Aorta (tissue), 5 donors: ENCODE measurements at places on chromosomes 5 and 9. TPM values are rescaled to one million over a fixed set of nuclear protein-coding genes. Genes with fewer than 3 reads are reported as not detected.
A peak's percentile ranks its signal among the peaks of the same experiment; 100 is the strongest.

KLF4 gene
- 202 TPM for total RNA-seq

DNA sequence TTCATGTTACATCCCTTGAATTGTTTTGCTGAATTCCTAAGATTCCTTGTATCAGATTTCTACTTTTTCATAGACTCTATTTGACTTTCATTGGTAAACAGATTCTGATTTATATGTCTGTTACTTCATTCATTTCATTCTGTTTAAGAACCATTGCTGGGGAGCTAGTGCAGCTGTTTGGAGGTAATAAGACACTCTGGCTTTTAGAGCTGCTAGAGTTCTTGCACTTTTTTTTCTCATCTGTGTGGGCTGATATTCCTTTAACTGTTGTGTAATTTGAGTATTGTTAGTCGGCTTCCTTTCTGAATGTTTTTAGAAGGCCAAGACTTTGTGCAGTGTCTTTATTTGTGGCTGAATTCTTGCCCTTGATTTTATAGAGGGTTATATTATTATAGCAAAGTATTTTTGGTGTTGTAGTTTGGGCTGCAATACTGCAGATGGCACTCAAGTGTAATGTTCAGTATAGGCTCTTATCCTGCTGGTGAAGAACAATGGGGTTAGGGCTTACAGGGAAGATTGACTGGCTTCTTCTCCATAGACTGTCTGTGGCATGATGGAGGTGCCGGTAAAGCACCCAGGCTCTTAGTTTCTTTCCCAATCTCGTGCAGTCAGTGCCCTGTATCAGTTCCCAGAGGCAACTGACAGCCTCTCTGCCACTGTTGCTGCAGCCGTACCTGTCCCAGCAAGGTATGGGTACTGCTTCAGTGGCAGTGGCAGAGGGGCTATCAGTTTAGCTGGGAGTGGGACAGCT lies 162.2 kb downstream of the OXCT1 start:
- no peaks in the 10 kb centered on the region for H3K27me3 ChIP-seq
- H3K27ac ChIP-seq, result no peak overlapping the region
- no peaks in the 10 kb centered on the region for H3K4me1 ChIP-seq
- H3K36me3 ChIP-seq, result no peaks in the 10 kb centered on the region
- no peak overlapping the region for H3K4me3 ChIP-seq
- DNase-seq, result no peak

PCDHGB3 gene
- total RNA-seq, result 7.4 TPM

ARID3C gene
- not detected for total RNA-seq

GABRA1 gene
- not detected for total RNA-seq

GRCh38 chr9:92278110-92278509 lies 15.4 kb downstream of the IARS1 start:
- no peaks in the 10 kb centered on the region for H3K4me1 ChIP-seq
- no peak overlapping the region for H3K27ac ChIP-seq
- H3K36me3 ChIP-seq, result peaks cover 19% of the 10 kb centered on the region

- no peak for DNase-seq
- no peaks in the 10 kb centered on the region for H3K27me3 ChIP-seq
- H3K4me1 ChIP-seq, result no peaks in the 10 kb centered on the region
- H3K4me3 ChIP-seq, result no peak overlapping the region
Observed at GRCh38 chr5:154138701-154139100, 51.8 kb upstream of the GALNT10 start.

- DNase-seq, result no peak
- no peak overlapping the region for H3K27ac ChIP-seq
- H3K36me3 ChIP-seq, result no peaks in the 10 kb centered on the region
Observed at GRCh38 chr5:143261748-143262392, 141.6 kb downstream of the NR3C1 start.

DNA sequence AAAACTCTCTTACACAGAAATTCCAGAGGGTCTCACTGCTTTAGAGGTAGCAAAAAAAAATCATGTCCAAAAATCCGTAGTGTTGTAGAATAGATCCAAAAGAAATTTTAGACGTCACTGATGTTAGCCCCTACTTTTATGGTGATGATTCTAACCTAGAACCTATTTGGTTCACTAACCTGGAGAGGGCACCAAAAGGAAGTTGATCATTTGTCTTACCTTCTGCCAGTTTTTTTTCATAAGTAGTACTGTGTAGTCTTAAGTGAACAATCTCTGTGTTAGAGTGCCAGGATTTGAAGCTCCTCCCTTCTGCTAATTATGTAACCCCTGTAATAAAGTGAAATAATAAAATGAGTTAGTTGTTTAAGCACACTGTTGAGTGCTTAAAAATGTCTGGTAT lies 215.2 kb downstream of the SMARCA2 start:
- no peaks in the 10 kb centered on the region for H3K4me1 ChIP-seq
- no peaks in the 10 kb centered on the region for H3K36me3 ChIP-seq
- H3K27me3 ChIP-seq, result no peaks in the 10 kb centered on the region
- H3K27ac ChIP-seq, result no peak overlapping the region

- H3K27me3 ChIP-seq, result no peaks in the 10 kb centered on the region
- no peak for DNase-seq
- no peaks in the 10 kb centered on the region for H3K4me1 ChIP-seq
- H3K27ac ChIP-seq, result no peak overlapping the region
Observed at GRCh38 chr5:147835386-147835798, 3.9 kb upstream of the SPINK1 start.

DNA sequence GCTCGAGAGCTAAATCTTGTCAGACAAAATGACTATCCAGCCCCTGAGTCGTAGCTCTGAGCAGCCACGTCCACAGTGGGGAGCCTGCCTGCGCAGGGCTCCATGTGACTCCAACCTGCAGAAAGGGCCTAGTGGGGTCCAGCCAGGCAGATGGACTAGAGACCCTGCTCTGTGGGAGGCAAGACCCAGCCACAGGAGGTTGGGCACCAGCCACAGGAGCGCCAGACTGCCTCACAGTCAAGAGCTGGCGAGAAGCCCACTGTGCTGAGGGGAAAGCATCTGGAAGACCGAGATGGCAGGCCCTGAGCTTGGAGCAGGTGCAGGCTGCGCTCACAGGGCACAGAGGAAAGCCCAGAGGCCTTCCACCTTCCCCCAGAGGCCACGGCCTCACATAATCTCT lies 61.4 kb downstream of the C5orf15 start:
- no peaks in the 10 kb centered on the region for H3K36me3 ChIP-seq
- DNase-seq, result no peak
- H3K4me1 ChIP-seq, result no peaks in the 10 kb centered on the region
- no peak overlapping the region for H3K4me3 ChIP-seq
- H3K27ac ChIP-seq, result no peak overlapping the region

CRB2 gene
- not detected for total RNA-seq

DNA sequence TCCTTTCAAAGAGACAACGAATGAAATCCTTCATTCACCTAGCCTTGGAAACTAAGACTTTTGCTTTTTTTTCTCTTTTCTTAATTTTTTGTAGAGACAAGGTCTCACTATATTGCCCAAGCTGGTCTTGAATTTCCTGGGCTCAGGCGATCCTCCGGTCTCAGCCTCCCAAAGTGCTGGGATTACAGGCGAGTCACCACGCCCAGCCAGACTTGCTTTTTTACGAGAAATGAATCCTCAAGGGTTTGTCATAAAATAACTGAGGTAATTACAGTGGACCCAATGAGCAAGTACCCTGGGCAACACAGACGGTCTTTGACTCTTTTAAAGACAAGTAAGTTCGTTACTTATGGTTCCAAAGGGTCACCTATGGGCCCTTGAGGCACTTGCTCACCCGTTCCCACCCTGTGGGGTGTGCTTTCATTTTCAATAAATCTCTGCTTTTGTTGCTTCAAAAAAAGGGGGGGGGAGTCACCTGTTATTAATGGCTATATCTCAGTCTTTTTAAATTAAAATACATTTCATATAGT lies 70.4 kb downstream of the TRPM6 start:
- no peak overlapping the region for H3K27ac ChIP-seq
- H3K27me3 ChIP-seq, result no peaks in the 10 kb centered on the region
- no peaks in the 10 kb centered on the region for H3K36me3 ChIP-seq
- DNase-seq, result no peak
- H3K4me3 ChIP-seq, result no peak overlapping the region

HTR1A gene
- total RNA-seq, result not detected

DNA sequence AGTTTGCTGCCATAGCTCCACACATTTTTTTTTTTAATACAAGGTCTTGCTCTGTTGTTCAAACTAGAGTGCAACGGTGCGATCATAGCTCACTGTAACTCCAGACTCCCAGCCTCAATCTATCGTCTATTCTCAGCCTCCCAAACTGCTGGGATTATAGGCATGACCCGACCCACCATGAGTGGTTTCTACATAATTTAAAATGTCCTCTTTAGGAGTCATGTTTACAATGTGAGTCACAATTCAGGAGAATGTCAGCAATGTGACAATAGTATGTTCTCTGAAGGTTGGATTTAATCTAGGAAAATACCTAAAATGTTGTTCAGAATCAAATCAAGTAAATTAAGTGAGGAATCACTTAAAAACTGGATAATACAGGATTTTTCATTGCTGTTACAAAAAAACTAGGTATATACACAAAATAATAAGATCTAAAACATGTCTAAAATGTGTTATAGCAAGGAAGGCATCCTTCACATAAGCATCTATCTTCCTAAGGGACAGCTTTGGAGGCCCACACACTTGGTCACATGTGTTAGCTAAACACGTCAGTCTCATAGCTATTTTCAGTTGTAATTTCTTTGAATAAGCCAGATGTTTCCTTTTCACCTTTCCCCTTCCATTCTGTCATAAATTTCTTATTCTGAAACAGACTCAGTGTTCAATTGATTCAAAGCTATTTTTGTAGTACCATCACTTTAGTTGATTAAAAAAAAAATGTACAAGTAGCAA lies 30.0 kb upstream of the ELAVL2 start:
- H3K27ac ChIP-seq, result no peak overlapping the region
- no peak for DNase-seq
- no peaks in the 10 kb centered on the region for H3K36me3 ChIP-seq
- H3K4me1 ChIP-seq, result no peaks in the 10 kb centered on the region

- DNase-seq, result no peak
- H3K36me3 ChIP-seq, result no peaks in the 10 kb centered on the region
- H3K4me1 ChIP-seq, result no peaks in the 10 kb centered on the region
- H3K4me3 ChIP-seq, result peak overlapping the region; percentile 76
Observed at GRCh38 chr9:137552022-137552768, 516 bp downstream of the MRPL41 start.

- H3K4me1 ChIP-seq, result no peaks in the 10 kb centered on the region
- no peaks in the 10 kb centered on the region for H3K27me3 ChIP-seq
- H3K27ac ChIP-seq, result no peak overlapping the region
- no peaks in the 10 kb centered on the region for H3K36me3 ChIP-seq
- no peak for DNase-seq
Observed at GRCh38 chr5:80615266-80615914, 39.1 kb upstream of the MSH3 start.

PCDHB13 gene
- 4.2 TPM for total RNA-seq

ADAMTSL2 gene
- 1.9 TPM for total RNA-seq

BASP1 gene
- 45.6 TPM for total RNA-seq

DNA sequence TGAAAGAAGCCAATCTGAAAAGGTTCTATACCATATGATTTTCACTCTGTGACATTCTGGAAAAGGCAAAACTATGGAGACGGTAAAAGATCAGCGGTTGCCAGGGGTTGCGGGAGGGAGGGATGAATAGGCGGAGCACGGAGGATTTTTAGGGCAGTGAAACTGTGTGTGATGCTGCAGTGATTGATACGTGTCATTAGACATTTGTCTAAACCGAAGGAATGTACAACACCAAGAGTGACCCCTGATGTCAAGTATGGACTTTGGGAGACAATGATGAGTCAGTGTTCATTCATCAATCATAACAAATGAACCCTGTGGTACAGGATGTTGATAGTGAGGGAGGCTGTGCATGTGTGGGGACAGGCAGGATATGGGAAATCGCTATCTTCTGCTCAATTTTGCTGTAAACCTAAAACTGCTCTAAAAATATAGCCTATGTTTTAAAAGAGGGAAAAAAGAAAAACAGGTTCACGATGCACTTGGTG lies 34.4 kb downstream of the ERGIC1 start:
- H3K27me3 ChIP-seq, result no peaks in the 10 kb centered on the region
- DNase-seq, result no peak
- no peak overlapping the region for H3K4me3 ChIP-seq
- H3K4me1 ChIP-seq, result peaks cover 4% of the 10 kb centered on the region
- no peaks in the 10 kb centered on the region for H3K36me3 ChIP-seq
- H3K27ac ChIP-seq, result peak overlapping the region; percentile 80

DNA sequence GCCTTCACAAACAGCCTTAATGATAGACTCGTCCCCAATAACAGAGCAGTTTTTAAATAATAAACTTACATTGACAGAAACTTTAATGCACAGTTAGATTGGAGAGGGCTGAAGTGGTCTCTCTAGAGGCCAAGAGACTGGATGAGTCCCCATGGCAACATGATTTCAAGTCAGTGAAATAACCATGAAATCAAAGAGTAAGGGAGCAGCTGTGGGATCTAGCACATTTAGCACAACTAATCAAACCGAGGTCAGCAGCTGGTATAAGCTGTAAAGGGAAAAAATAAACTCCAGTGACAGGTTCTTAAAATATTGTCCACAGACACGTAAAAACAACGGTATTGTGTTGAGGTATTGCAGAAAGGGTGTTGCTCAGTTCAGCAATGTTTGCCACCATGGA lies 916.6 kb downstream of the DNAH5 start:
- no peak overlapping the region for H3K27ac ChIP-seq
- H3K27me3 ChIP-seq, result no peaks in the 10 kb centered on the region
- H3K36me3 ChIP-seq, result no peaks in the 10 kb centered on the region
- H3K4me3 ChIP-seq, result no peak overlapping the region
- H3K4me1 ChIP-seq, result no peaks in the 10 kb centered on the region
- no peak for DNase-seq

TAF11L12 gene
- not detected for total RNA-seq

TIMD4 gene
- total RNA-seq, result 0.99 TPM

- no peaks in the 10 kb centered on the region for H3K36me3 ChIP-seq
- no peaks in the 10 kb centered on the region for H3K4me1 ChIP-seq
- no peak overlapping the region for H3K27ac ChIP-seq
- H3K27me3 ChIP-seq, result no peaks in the 10 kb centered on the region
- DNase-seq, result peak; percentile 63
- H3K4me3 ChIP-seq, result no peak overlapping the region
Observed at GRCh38 chr5:53151713-53152458, 42.3 kb upstream of the MOCS2 start.

DNA sequence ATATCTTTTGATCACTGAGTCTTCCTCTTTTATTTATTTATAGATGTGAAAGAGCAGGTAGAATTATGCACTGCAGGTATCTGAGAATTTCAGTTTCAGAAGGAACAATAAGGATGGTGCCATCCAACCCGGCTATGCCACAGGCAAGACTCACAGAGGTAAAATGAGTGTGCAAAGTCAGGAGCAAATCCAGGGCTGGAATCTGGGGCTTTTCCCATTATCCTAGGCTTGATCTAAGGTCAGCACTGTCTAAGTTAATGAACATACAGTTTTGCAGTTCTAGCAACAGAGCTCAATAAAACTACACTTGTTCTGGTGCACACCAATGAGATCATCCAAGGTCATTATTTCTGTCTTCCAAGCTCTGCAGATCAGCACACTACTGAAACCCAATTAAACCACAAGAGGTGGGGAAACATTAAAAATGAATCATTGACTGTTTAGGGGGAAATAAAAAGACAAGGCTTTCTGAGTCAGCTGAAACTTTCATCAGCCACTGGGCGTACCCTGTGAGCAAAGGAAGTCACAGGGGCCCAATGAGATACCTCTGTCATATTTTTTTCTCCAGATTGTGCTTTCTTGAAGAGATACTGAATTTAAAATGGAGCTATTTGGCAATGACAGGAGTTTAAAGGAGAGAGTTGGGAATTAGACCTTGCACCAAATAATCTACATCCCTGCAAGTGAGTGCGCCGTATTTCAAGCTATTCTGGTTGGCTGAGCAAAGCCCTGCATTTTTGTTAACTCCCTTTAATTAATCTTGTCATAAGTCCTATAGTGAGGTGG lies 662.2 kb upstream of the ZNF608 start:
- H3K4me3 ChIP-seq, result no peak overlapping the region
- no peak for DNase-seq
- no peak overlapping the region for H3K27ac ChIP-seq
- H3K4me1 ChIP-seq, result peaks cover 17% of the 10 kb centered on the region
- H3K27me3 ChIP-seq, result no peaks in the 10 kb centered on the region
